Activated CD4-positive, alpha-beta T cell treated with anti-CD3 and anti-CD28 coated beads, Interleukin-2, amount 50 U/mL, for 48 hours (primary cell): ENCODE measurements at places on chromosomes 3 and 15.

- no peak for DNase-seq
Observed at GRCh38 chr3:60720736-60721135, 530.5 kb downstream of the FHIT start.

DNA sequence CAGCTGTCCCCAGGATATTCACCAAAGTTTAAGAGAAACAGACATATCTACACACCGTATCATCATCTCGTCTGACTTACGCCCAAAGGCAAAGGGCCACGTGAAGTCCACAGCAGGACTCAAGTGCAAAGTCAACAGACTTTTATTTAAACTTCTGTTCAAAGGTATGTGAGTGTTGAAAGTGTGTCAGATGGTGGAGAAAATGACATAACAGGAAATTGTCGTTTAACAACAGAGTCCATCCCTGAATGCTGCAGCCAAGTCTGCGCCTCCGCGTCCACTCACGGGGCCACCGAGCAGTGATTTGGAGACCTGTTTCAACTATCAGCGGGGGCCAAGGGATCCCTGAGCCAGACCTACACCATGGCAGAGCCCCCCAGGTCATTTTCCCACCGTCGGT, 165.6 kb downstream of the XXYLT1 start:
- no peak for DNase-seq

GRCh38 chr3:43388915-43389314, 102.6 kb downstream of the SNRK start:
- no peak for DNase-seq

GRCh38 chr3:125633767-125634166, 38.5 kb upstream of the OSBPL11 start:
- DNase-seq, result no peak

GRCh38 chr15:49415638-49416037, 7.4 kb upstream of the FGF7 start:
- no peak for DNase-seq

DNA sequence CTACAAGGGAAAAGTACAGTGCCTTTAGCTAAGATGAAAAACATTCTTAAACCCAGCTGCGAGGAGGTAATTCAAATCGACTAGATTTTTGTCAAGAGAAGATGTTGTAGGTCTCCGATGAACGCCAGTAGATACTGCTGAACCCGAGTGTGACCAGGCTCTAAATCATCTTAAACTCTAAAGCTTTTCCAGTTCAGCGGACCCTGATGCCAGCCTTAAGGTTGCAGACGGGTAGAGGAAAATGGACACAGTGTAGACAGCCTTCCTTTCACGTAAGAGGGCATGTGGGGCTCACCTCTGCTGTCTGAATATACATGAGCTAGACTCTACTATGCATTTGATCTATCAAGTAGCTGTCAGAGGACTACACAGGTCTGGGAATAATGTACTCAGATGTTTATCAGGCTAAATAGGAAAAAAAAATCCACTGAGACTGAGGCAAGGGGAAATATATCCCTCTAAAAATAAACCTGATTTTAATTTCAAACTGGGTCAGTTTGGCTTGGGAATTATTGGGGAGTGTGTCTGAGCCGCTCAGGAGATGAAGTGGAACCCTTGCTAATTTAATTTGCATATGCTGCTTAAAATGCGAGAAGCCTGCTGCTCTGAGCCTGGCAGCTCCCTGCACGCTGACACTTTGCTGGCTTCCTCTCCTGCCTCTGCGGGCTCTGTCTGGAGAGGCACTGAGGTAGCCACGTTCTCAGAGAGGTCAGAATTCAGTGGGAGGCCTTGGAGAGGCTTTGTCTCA, 151.9 kb downstream of the CADPS start:
- no peak for DNase-seq

GRCh38 chr15:58309963-58310928, 121.5 kb upstream of the LIPC start:
- no peak for DNase-seq
